ENCODE measurements at places on chromosomes 3 and 15.

DNA sequence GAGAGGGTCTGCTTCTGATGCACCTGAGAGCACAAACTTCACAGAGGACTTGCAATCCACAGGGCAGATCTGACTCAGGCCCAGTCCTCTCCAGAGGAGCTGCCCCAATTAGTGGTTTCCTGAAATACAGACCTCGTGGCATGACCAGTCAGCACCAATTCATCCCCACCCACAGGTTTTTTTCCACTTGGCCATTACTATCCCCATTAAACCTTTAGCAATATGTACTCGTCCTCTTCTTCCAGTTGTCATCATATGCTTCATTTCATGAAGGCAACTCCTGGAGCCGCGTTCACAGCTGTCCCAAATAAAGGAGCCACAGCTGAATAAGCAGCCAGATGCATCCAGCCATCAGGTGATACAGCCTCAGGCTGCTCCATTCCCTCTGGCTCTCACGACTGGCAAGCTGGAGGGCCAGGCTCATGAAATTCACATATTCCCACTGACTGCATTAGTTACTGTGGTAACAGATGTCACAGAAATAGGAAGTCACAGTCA, 163.1 kb downstream of the FMN1 start:
- H3K4me1 ChIP-seq = peaks cover 20% of the 10 kb centered on the region
- peak overlapping the region; percentile 22 for H3K4me3 ChIP-seq
- no peaks in the 10 kb centered on the region for H3K27me3 ChIP-seq
- H3K27ac ChIP-seq = no peak overlapping the region

GRCh38 chr3:176964661-176965060, 232.6 kb downstream of the TBL1XR1 start:
- peaks cover 6% of the 10 kb centered on the region for H3K4me1 ChIP-seq
- H3K4me3 ChIP-seq = no peak overlapping the region
- ATAC-seq = no peak
- no peak overlapping the region for H3K27ac ChIP-seq
- peaks cover 3% of the 10 kb centered on the region for H3K27me3 ChIP-seq

DNA sequence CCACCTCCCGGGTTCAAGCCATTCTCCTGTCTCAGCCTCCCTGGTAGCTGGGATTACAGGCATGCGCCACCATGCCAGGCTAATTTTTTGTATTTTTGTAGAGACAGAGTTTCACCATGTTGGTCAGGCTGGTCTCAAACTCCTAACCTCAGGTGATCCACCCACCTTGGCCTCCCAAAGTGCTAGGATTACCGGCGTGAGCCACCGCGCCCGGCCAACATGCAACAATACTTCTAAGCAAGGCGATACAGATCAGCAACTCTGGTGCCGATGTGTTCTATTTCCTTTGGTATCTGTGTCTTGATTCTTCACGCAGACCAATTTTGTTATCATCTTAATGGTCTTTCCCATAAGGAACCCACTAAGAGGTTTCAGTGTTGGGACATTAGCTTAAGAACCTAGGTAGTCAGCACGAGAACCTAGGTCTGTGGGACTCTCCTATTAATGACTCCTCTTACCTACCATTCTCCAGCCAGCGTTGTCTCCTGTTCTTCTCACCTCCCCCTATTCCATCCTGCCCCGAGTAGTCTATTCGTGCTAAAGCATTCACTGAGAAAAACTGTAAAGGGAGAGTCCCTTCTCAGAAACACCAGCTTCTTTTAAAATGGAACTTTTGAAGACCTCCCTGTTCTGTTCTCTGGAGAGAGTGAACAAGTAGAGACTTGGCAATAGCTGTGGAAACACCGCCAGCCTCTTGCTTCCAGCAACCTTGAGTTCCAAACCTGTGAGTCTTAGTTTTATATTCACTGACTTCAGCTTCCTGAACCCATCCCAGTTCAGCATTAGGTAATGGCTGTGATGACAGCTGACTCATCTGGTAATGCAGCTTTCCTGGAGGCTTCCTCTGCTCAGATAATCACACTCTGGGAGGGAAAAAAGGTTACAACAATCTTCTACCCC, 61.2 kb downstream of the TSC22D2 start:
- no peak overlapping the region for H3K27ac ChIP-seq
- H3K36me3 ChIP-seq = no peaks in the 10 kb centered on the region
- no peaks in the 10 kb centered on the region for H3K4me1 ChIP-seq

DNA sequence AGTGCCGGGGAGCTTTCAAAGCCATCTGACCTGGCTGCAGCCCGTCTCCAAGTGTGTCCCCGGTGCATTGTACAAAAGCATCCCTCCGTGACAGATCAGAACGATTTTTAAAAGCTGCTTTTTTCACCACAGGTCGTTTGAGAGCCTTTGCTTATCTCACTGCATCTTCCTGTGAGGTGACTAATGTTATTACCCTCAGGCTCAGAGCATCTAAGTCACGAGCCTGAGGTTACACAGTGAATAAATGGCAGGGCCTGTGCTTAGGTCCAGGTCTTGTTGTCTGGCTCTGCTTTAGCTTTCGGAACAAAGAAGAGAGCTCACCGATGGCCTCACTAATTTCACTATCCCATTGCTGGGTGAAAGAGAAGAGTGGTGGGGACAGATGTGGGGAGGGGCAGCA, 83.3 kb downstream of the SEC22A start:
- ATAC-seq = no peak
- no peaks in the 10 kb centered on the region for H3K27me3 ChIP-seq
- no peak overlapping the region for H3K27ac ChIP-seq
- no peaks in the 10 kb centered on the region for H3K36me3 ChIP-seq

- no peak overlapping the region for H3K27ac ChIP-seq
- no peak for ATAC-seq
- H3K36me3 ChIP-seq = no peaks in the 10 kb centered on the region
- peaks cover 7% of the 10 kb centered on the region for H3K27me3 ChIP-seq
Measured at GRCh38 chr3:127253491-127253890, 34.4 kb downstream of the PRR20G start.

DNA sequence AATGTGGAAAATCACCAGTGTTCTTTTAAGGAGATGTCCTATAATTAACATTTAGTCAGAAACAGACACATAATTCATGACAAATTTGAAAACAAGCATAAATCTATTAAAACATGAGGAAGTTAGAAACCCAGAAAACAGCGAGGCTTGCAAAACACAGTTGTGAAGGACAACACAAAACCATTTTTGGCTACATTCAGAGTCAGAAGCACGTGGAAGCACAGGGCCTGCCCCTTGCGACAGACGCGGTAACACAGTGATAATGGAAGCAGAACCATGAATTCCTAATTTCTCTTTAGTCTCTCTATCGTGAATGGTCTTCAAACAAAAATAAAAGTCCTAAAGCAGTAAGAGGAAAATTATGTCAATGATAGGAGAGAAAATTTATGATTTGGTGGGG, 12.2 kb downstream of the NCEH1 start:
- ATAC-seq = no peak
- no peak overlapping the region for H3K27ac ChIP-seq

GRCh38 chr3:56860351-56860750, 58.6 kb upstream of the ARHGEF3 start:
- H3K36me3 ChIP-seq = no peaks in the 10 kb centered on the region
- H3K4me1 ChIP-seq = peaks cover 61% of the 10 kb centered on the region
- ATAC-seq = no peak
- H3K4me3 ChIP-seq = peak overlapping the region; percentile 71

GRCh38 chr3:86785386-86785785, 205.6 kb downstream of the VGLL3 start:
- no peaks in the 10 kb centered on the region for H3K36me3 ChIP-seq
- no peaks in the 10 kb centered on the region for H3K4me1 ChIP-seq
- ATAC-seq = no peak
- H3K4me3 ChIP-seq = no peak overlapping the region
- no peaks in the 10 kb centered on the region for H3K27me3 ChIP-seq

GRCh38 chr3:11136116-11136515, 18.2 kb upstream of the HRH1 start:
- H3K27me3 ChIP-seq = peaks cover 3% of the 10 kb centered on the region
- H3K27ac ChIP-seq = no peak overlapping the region
- H3K4me3 ChIP-seq = no peak overlapping the region

DNA sequence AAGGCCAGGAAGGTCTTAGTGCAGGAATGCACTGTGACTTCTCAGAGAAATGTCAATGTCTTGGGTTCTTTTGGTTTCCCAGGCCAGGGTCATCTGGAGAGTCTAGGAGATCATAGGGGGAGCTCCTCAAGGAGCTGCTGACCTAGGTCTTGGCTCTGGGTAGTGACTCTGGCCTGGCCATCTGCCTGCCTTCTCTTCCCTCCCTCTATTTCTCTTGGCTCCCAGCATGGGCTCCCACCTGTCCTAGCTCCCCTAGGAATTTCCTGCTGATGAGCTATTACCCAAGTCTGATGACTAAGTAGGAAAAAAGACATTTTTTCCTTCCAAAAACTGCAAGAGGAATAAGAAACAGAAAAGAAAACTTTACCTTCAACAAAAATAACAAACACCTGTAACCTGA, 57.4 kb downstream of the BSN start:
- H3K36me3 ChIP-seq = no peaks in the 10 kb centered on the region
- H3K4me3 ChIP-seq = no peak overlapping the region
- no peak for ATAC-seq
- H3K27ac ChIP-seq = no peak overlapping the region
- no peaks in the 10 kb centered on the region for H3K4me1 ChIP-seq

- H3K27ac ChIP-seq = no peak overlapping the region
- no peak for ATAC-seq
- peaks cover 6% of the 10 kb centered on the region for H3K36me3 ChIP-seq
- no peaks in the 10 kb centered on the region for H3K27me3 ChIP-seq
- H3K4me1 ChIP-seq = no peaks in the 10 kb centered on the region
Measured at GRCh38 chr3:143726727-143727126, 121.5 kb downstream of the SLC9A9 start.

GRCh38 chr3:193978486-193978885, 157.5 kb upstream of the HES1 start:
- H3K27ac ChIP-seq = no peak overlapping the region
- no peaks in the 10 kb centered on the region for H3K36me3 ChIP-seq
- no peak for ATAC-seq
- peaks cover 21% of the 10 kb centered on the region for H3K27me3 ChIP-seq
- H3K4me1 ChIP-seq = peaks cover 4% of the 10 kb centered on the region

GRCh38 chr3:128262457-128262856, 109.2 kb downstream of the EEFSEC start:
- no peak overlapping the region for H3K27ac ChIP-seq
- ATAC-seq = no peak
- no peaks in the 10 kb centered on the region for H3K4me1 ChIP-seq
- H3K4me3 ChIP-seq = no peak overlapping the region
- no peaks in the 10 kb centered on the region for H3K27me3 ChIP-seq

GRCh38 chr3:110243081-110243480, 828.5 kb upstream of the NECTIN3 start:
- no peaks in the 10 kb centered on the region for H3K36me3 ChIP-seq
- no peak for ATAC-seq
- H3K27ac ChIP-seq = no peak overlapping the region
- H3K4me3 ChIP-seq = no peak overlapping the region
- no peaks in the 10 kb centered on the region for H3K27me3 ChIP-seq

DNA sequence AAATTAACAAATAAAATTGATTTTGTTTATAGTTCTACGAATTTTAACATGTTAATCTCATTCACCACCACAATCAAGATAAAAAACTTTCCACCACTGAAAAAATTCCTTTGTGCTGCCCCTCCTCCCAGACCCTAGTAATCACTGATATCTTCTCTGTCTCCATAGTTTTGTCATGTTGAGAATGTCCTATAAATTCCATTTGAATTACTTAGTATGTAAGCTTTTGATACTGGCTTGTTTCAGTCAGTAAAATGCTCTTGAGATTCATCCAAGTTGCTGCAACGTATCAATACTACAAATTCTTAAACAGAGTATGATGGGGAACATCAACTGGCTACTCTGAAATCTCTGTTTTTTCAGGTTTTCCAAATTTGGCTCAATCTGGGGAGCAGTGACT, 129.6 kb downstream of the CTNNB1 start:
- no peaks in the 10 kb centered on the region for H3K36me3 ChIP-seq
- no peaks in the 10 kb centered on the region for H3K27me3 ChIP-seq
- H3K27ac ChIP-seq = no peak overlapping the region
- no peak overlapping the region for H3K4me3 ChIP-seq
- H3K4me1 ChIP-seq = no peaks in the 10 kb centered on the region

DNA sequence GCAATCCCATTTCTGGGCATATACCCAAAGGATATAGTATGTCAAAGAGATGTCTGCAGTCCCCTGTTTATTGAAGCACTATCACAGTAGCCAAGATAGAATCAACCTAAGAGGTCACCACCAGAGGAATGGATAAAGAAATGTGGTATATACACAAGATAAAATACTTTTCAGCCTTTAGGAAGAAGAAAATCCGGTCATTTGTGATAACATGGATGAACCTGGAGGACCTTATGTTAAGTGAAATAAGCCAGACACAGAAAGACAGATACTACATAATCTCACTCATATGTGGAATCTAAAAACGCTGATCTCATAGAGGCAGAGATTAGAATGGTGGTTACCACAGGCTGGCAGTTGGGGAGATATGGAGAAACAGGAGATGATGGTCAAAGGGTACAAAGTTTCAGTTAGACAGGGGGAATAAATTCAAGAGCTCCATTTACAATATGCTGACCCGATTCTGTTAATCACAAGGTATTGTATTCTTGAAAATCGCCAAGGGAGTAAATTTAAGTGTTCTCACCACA, 195.8 kb downstream of the MTHFS start:
- H3K4me3 ChIP-seq = no peak overlapping the region
- H3K27me3 ChIP-seq = no peaks in the 10 kb centered on the region
- H3K4me1 ChIP-seq = no peaks in the 10 kb centered on the region
- no peak overlapping the region for H3K27ac ChIP-seq
- H3K36me3 ChIP-seq = no peaks in the 10 kb centered on the region

DNA sequence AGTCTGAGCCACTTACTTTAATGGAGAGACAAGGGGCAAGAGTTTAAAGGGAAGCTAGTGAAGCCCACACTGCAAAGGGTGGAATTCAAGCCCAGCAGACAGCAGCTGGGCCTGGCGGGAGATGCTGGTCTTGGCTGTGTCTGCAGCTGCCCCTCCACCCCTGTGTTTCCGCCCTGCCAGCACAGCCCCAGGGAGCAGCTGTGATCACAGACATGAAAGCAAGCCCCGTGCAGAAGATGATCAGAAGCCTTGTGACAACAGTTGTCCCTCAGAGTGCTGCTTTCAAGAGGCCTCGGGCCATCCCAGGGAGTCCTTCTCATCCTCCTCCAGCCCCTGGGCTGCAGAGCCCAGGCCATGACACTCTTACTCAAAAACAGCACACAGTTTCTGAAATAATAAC, 24.1 kb upstream of the SLC6A1 start:
- no peak overlapping the region for H3K4me3 ChIP-seq
- H3K27me3 ChIP-seq = peaks cover 37% of the 10 kb centered on the region
- no peaks in the 10 kb centered on the region for H3K36me3 ChIP-seq
- H3K4me1 ChIP-seq = no peaks in the 10 kb centered on the region
- ATAC-seq = no peak

DNA sequence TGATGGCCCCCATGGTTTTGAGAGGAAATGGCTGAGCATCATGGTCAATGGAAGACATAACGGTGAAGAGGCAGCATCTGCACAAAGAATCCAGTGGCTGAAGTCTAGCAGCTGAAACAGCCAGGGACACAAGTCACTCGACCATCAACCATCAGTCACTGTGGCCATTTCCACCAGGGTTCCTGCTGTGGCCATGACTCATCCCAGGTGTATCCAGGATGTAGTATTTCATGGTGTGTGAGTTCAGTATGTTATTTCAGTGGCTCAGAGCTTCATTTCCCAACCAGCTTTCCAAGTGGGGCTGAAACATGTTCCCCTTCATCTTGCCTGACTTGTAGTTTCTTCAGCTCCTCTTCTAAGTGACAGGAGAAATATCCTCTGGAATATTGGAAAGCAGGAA, 47.8 kb upstream of the WNT5A start:
- no peaks in the 10 kb centered on the region for H3K36me3 ChIP-seq
- no peak overlapping the region for H3K27ac ChIP-seq
- H3K27me3 ChIP-seq = no peaks in the 10 kb centered on the region
- no peak overlapping the region for H3K4me3 ChIP-seq
- no peaks in the 10 kb centered on the region for H3K4me1 ChIP-seq
